SIG-M5 (cell line): ENCODE measurements at places on chromosomes 5 and 9.

DNA sequence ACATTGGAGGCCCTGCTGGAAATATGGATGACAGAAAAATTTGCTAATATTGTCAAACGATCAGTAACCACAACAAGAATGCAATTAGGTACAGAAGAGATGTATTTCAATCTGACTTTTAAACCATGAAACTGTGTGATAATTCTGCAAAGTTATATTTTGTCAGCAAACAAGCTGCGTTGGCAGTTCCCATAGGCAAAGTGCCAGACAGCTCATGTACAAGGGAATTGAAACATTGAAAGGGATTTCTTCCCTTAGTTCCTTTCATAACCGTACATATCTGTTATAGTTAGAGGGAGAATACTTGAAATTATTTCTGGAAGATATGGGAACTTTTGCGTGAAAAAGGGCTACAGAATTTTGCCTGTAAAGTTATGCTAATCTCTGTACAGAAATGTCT, 419.4 kb upstream of the PTGER4 start:
- DNase-seq = no peak

GRCh38 chr9:69535286-69535832, 136.8 kb downstream of the APBA1 start:
- no peak for DNase-seq

DNA sequence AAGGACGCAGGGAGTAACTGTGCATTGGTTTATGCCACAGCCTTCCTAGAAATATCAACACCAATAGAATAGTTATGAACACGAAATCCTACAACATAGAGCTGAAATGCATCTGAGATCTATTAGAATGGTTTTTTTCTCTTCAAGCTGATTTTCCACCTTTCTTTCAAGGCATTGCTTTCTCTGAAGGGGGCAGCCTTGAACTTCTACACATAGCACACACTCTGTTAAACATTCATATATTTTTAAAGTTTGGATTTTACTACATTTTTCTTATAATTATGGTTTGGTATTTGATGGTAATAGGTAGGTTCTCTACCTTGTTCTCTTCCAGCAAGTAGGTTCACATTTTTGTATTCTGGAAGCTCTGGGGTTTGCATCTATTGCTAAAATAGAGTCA, 661.8 kb downstream of the SEMA5A start:
- no peak for DNase-seq

DNA sequence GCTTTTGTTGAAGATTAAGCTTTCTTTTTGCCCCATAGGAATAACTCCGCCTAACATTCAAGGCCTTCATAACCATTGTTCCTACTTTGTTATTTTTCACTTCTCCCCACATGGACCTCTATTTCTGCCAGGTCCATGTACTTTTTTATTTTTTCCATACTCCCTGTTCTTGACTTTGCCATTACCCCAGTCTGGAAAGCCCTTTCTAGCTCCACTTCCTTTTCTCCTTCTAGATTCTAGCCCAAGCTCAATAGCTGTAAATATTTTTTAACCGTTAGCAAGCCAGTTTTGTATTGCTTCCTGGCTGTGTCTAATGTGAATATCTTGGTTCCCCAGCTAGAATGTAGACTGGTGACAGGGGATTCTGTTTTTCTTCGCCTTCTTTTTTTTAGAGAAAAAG, 26.1 kb downstream of the NCBP1 start:
- DNase-seq = no peak

DNA sequence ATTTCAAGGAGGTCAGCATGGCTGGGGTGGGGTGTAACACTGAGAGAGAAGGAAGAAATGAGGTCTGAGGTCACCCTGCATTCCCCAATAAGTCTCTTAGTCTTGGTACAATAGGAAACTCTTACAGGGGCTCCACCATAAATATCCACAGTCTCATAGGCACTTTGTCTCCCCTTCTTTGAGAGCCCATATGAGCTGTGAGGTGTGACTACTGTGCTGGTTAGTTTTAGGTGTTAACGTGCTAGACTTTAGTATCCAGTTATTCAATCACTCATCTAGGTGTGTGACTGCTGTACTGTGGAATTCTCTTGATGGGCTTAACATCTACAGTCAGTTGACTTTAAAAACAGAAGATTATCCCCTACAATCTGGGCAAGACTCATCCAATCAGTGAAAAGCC, 378.1 kb upstream of the RFX3 start:
- DNase-seq = no peak

GRCh38 chr9:101365181-101365580, 19.6 kb downstream of the BAAT start:
- DNase-seq = no peak

DNA sequence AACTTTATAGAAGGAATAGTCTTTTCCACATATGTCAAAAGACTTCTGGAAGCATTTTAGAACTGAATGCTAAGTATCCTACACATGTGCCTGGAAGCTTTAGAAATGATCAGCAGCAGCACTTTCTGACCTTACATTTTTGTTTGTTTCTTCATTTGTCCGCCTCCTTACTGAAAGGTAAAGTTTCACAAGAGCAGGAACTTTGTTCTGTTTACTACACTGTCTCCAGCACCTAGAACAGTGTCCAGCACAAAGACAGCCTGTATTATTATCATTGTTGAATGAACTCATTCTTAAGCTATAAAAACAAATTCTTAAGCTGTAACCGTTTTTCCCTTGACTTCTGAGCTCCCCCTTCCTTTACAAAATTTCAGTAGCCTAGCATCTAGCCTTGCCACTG, 14.8 kb downstream of the PIP5K1B start:
- DNase-seq = no peak
